ENCODE measurements at places on chromosomes 12 and 14.
A peak's percentile ranks its signal among the peaks of the same experiment; 100 is the strongest.

DNA sequence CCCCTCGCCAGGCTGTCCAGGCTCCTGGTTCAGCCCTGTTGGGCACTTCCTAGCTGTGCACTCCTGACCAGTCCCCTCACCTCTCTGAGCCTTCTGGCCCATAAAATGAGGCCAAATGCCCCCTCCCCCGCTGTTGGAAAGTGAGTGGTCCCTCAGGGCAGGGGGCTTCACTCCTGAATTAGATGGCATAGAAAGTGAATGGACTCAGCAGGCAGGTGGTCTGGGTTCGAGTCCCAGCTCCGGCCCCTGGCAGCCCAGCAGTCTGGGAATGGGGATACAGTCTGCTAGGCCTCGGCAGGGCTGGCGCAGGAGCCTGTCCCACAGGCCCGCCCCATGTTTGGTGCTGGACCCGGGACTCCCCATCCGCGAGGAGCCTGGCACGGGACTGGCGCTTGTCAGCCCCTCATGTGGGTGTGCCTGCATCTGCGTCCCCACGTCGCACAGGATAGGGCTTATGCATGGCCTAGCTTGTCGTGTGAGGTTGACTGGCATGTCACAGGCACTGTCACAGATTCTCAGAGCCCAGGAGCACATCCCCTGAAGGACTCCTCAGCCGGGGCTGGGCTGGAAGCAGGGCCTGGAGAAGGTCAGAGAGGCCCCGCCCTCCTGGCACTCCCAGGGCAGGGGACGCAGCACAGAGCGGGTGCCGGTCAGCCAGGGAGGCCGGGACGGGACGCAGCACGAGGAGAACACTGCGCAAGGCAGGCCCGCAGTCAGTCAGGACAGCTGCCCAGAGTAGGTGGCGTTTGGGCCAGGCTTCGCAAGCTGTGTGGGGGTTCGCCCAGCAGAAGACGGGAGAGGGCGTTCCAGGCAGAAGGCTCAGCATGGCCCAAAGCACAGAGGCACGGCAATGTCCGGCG lies 40.5 kb downstream of the DIO3 start:
- ATAC-seq = no peak

DNA sequence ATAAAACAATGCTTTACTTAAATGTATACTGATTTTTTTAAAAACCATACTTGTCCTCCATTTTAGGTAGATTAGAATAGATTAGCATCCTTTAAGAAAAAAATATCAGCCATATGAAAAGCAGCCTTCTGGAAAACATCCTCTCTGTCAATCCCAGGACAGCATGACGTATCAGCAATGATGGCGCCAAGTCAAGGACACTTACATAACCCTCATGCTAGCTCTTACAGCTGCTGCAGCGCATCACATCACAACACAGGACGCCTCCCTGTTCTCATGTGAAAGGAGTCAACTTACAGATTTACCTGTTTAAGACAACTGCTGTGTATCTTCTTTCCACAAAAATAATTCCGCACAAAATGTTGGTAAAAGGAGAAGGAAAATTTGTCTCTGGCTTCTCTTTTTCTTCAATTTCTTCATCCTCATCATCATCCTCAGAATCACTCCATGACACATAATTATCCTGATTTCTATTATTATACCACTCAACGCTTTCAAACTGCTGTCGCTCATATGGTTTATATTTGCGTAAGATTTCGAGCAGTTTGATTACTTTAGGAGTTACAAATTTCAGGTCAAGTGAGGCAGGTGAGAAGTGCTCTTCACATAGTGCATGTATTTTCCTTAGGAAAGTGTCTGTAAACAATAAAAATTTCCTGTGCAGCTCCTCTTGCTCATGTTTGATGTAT lies 33.3 kb downstream of the DICER1 start:
- ATAC-seq = no peak

DNA sequence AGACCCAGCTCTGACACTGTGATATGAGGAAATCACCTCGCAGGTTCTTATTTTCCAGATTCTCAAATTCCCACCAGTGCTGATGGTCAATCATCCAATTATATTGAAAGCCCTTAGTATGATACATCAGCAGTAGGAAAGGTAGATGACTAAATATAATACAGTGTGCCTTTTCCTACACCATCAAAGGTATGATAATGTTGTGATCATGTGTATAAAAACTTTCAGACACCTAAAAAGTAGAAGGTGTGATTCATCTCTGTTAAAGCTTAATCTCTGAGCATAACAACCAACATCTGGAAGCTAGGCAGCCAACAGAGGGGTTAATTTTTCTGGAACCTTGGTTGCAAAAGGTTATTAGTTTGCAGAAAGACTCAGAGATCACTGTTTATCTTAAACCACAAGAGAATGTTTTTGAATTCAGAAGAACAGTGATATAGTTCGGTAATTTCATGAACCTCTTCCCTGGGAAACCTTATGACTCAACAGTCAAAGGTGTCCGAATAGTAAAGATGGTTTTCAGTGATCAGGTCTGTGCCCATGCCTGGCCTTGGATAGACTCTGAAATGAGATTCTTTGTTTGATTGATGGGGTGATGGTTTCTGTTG lies 122.5 kb downstream of the ETV6 start:
- no peak for ATAC-seq

- no peak for ATAC-seq
Measured at GRCh38 chr12:49288412-49288853, 6.5 kb upstream of the PRPH start.

- no peak for ATAC-seq
Measured at GRCh38 chr14:81371802-81372201, 28.3 kb downstream of the STON2 start.

DNA sequence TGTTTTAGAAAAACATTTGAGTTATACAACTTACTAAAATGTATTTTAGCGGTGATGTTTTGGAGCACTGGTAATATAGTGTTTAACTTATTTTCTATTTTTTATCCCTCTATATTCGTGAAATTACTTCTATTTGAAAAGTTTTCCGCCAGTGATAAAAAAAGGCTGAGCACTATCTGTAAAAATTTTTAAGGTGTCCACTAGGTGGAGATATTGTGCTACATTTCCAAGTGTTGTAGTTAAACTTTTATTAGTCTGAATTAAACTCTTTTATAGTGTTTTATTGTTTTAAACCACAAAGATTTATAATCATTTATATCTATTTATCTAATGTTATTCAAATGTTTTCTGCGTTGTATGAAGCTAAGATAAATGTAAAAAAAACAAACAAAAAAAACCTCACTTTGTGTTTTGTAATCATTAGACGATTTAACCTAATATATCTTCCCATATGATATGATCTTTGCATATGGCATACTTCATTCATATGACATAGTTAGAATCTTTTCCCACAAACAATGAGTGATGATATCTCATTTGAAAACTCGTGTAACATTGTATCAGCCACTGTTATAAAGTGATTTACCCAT lies 11.8 kb downstream of the ALG10B start:
- no peak for ATAC-seq

DNA sequence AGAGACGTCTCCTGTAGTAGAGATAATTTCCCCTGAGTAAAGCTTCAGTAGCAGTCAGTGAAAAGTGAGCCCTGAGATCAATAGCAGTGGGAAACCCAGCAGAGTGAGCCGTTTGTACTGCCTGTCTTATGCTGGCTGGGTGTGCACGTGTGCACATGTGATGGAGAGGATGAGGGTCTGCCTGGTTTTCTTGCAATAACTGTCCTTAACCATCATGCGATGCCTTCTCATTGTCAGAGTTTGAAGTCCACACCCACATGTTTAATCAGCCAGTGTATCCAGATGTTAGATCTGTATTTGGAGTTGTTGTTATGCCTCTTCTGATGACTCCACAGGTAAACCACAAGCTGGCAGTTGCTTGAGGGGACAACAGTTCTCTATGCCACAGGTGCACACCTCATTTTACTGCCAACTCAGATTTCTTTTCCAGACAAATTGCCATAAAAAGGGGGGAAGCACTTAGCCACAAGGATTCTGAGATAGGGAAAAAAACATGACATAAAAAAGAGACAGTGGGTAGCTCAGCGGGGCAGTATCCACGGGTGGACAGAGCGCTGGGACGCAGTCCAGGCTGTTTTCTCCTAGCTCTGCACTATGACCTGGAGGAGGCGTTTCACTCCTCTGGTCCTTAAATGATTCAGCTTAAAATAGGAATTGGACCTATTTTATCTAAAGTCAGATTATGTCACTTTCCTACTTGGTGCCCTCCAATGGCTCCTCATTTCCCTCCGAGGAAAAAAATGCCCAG lies 192.3 kb downstream of the ANO6 start:
- no peak for ATAC-seq

DNA sequence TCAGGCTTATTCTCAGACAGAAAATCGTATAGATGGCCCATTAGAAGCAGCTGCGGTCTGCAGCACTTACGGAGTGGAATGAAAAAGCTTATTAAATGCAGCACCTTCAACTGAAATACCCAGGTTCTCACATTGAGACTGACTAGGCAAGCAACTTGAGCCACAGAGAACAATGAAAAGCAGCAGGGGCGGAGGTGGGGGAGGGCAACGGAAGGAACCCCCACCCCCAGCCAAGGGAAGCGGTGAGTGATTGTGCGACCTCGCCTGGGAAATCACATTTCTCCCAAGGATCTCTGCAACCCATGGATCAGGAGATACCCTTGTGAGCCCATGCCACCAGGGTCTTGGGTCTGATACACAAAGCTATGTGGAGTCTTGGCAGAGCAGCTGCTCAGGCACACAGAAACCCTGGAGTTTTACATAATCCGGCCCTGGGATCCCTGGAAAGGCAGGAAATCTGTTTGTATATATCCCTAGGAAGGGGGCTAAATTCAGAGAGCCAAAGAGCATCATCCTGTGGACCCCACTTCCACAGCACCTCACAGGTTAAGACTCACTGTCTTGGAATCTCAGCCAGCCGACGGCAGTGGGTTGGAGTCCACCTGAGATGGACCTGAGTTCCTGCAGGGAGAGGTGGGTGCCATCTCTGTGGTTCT lies 38.1 kb downstream of the PZP start:
- ATAC-seq = no peak

- no peak for ATAC-seq
Measured at GRCh38 chr12:97022536-97023230, 115.6 kb downstream of the NEDD1 start.

GRCh38 chr14:20494935-20495766 lies 10.2 kb upstream of the RNASE10 start:
- ATAC-seq = no peak

GRCh38 chr14:93893661-93894261 lies 33.4 kb upstream of the FAM181A start:
- ATAC-seq = peak; percentile 66

DNA sequence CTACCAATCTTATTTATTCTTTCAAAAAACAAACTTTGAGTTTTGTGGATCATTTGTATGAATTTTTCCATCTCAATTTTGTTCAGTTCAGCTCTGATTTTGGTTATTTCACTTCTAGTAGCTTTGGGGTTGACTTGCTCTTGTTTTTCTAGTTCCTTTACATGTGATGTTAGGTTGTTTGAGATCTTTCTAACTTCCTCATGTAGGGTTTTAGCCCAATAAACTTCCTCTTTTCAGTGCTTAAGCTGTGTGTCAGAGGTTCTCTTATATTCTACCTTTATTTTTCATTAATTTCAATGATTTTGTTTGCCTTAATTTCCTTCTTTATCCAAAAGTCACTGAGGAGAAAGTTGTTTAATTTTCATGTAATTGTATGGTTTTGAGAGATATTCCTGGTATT lies 860.4 kb upstream of the FBXO33 start:
- no peak for ATAC-seq
